ENCODE measurements at places on chromosomes 7 and 10. TPM values are rescaled to one million over a fixed set of nuclear protein-coding genes. Genes with fewer than 3 reads are reported as not detected.

FAM131B gene
- total RNA-seq: 3.9 TPM

FAM25G gene
- total RNA-seq: not detected

MEOX2 gene
- 0.83 TPM for total RNA-seq

FFAR4 gene
- not detected for total RNA-seq

Data from smooth muscle cell of trachea (primary cell).